ENCODE measurements at places on chromosomes 5 and 9. TPM values are rescaled to one million over a fixed set of nuclear protein-coding genes. Genes with fewer than 3 reads are reported as not detected.

Gene FYB1
- total RNA-seq: 497 TPM

Gene AIF1L
- not detected for total RNA-seq

Gene EGFLAM
- not detected for total RNA-seq

Gene SPATA6L
- 10.8 TPM for total RNA-seq

Gene FRMD3
- total RNA-seq: 1.0 TPM

Gene G3BP1
- 83.9 TPM for total RNA-seq

Gene SH3TC2
- not detected for total RNA-seq

Gene TRPM3
- not detected for total RNA-seq

Gene CNTFR
- not detected for total RNA-seq

Gene GHR
- not detected for total RNA-seq

Gene IFNA2
- not detected for total RNA-seq

Gene NR5A1
- total RNA-seq: not detected

Gene PITX1
- not detected for total RNA-seq

Gene STK32A
- total RNA-seq: not detected

Gene CHSY3
- not detected for total RNA-seq

Gene LIFR
- 0.11 TPM for total RNA-seq

Gene CDH9
- total RNA-seq: not detected

Gene POU5F2
- total RNA-seq: 0.73 TPM

Gene CTSV
- not detected for total RNA-seq

Gene IL4
- total RNA-seq: not detected

Gene NEK6
- total RNA-seq: 0.89 TPM

Gene CLIC3
- 2.8 TPM for total RNA-seq

Gene FAM221B
- total RNA-seq: not detected

Gene PLK2
- total RNA-seq: 59.7 TPM

Gene SLC6A18
- not detected for total RNA-seq

Gene PDE8B
- total RNA-seq: 0.22 TPM

Measured in CD4-positive, alpha-beta T cell (primary cell).